NCI-H1930 (cell line): ENCODE measurements at places on chromosomes 16 and 17.

DNA sequence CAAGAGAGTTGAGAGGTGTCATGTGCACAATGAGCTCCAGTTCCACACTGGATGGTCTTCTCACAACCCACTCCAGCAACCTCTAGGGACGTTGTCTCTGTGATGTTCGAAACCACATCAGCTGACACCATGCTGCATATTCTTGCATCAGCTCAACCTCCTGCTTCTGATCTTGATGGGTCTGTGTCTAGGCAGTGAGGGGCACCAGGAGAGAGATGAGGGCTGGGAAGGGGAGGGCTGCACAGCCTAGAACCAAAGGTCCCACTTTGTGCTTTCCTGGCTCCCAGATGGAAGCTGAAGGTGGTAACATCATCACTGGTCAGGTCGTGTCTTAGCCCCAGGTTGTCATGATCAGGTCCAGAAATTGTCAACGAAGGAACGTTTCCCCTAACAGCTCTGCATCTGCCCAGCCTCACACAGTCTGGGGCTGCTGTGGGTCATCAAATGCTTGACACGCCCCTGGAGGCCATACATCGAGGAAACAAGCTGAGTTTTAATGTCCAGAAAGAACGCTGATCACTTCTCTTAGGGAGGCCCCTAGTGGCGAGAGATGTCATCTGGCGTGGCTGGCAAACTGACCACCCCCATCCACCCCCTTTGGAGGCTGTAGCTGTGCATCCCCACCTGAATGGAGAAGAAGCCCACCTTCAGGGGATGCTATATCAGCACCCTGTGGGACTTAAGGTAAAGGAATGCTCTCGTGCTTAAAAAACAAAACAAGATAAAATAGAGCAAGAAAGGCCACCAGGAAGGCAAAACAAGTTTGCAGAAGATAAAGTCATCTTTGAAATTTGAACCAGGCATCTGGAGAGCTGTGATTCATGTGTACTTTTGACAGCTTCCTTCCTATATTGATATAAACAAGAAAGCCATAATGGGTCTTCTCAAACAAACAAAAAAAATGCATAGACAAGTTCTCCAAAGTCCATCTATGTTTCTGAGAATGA is 58.3 kb downstream of the WIPI1 start:
- DNase-seq: peak; percentile 63

DNA sequence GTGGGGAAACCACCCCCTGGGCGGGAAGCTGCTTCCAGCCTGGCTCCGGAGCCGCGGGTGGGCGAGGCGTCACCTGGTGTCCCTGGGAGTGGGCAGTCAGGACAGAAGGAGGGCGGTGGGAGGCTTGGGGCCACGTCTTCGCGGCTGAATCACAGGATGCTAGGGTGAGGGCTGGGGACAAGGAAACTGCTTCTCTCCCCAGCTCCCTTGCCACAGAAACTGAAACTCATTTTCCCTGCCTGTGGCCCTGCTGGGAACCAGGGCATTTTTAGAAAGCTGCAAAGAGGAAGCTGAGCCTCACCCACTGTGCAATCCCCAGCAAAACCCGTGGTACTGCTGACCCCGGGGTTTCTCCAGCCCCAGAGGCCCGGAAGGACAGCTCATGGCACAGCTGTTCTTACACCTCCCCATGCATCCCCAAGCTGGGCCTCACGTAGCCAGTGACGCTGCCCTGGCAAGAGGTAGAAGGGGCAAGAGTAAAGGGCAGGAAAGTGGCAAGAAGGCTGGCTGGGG is 8.2 kb downstream of the RHBDF2 start:
- no peak for DNase-seq

GRCh38 chr17:40703652-40704051 is at the start of gene KRT24:
Gene KRT24 (minus strand): TSS chr17:40703752. CDS start chr17:40703693, 59 bp downstream.
- no peak for DNase-seq

DNA sequence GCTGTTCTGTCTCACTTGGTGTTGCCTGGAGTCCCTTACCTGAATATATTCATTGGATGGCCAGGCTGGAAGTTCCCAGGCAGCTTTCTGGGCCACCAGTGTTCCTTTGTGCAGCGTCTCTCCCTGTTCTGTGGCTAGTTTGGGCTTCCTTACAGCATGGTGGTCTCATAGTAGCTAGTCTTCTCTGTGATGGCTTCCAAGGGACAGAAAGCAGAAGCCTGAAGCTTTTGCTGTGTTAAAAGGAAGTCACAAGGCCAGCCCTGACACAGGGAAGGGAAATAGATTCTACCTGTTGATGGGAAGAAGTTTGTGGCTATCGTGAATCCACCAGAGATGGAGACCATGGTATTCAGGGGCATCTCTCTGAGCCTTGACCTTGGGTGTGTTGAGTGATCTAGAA is 34.6 kb downstream of the PLCG2 start:
- DNase-seq: no peak

- DNase-seq: no peak
Measured at GRCh38 chr17:37545486-37545885, 55.8 kb downstream of the DUSP14 start.

DNA sequence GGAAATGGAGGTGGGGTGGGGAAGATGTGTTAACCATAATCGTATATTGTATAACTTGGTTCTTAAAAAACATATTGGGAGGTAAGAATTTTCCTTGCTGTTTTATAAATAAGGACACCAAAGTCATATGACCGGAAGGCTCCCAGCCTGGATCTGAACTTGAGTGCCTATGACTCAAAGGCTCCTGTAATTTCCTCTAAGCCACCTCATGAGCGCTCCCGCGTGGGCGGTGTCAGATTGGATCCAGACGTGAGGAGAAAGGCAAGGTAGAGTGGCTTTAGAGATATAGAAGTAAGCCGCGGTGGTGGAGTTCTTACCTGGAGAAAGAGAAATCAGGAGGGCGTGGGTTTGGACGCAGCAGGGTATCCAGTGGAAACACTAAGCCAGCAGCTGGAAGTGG is 196.2 kb upstream of the NLRP1 start:
- no peak for DNase-seq

- DNase-seq: no peak
Measured at GRCh38 chr17:37088459-37088858, 139.7 kb downstream of the AATF start.

GRCh38 chr17:885971-886571 is 93.5 kb downstream of the NXN start:
- no peak for DNase-seq

- peak; percentile 24 for DNase-seq
Measured at GRCh38 chr17:17782523-17783115, 54.2 kb downstream of the SREBF1 start.

GRCh38 chr16:85968041-85968920 is 69.3 kb downstream of the IRF8 start:
- DNase-seq: no peak

GRCh38 chr16:50437769-50438437 is 69.1 kb upstream of the BRD7 start:
- no peak for DNase-seq

DNA sequence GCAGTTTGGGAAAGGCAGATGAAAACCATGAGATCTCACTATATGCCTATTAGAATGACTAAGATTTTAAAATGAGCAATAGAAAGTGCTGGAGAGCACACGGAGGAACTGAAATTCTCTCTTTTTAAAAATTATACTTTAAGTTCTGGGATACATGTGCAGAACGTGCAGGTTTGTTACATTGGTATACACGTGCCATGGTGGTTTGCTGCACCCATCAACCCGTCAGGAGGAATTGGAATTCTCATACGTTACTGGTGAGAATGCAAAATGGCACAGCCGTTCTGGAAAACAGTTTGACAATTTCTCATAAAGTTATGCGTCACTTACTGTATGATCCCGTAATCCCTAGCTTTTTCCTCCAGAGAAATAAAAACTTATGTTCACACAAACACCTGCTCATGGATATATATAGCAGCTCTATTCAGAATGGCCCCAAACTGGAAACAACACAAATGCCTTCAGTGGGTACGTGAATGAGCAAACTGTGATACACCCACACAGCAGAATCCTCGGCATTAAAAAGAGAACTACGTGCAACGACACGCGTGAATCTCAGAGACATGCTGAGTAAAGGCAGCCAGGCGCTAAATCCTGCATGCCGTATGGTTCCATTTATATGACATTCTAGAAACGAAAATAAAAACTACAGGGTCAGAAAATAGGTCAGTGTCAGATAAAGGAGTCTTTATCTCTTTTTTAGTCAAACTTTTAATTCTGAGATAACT is 11.8 kb downstream of the PIK3R6 start:
- DNase-seq: no peak
